Spleen (tissue), 13 donors: ENCODE measurements at places on chromosomes 5 and 9. TPM values are rescaled to one million over a fixed set of nuclear protein-coding genes. Genes with fewer than 3 reads are reported as not detected.

- DNase-seq = no peak
Observed at GRCh38 chr5:84419742-84420141, 35.1 kb upstream of the EDIL3 start.

FCN2 gene
- not detected for total RNA-seq

C9orf152 gene
- total RNA-seq = not detected

DNA sequence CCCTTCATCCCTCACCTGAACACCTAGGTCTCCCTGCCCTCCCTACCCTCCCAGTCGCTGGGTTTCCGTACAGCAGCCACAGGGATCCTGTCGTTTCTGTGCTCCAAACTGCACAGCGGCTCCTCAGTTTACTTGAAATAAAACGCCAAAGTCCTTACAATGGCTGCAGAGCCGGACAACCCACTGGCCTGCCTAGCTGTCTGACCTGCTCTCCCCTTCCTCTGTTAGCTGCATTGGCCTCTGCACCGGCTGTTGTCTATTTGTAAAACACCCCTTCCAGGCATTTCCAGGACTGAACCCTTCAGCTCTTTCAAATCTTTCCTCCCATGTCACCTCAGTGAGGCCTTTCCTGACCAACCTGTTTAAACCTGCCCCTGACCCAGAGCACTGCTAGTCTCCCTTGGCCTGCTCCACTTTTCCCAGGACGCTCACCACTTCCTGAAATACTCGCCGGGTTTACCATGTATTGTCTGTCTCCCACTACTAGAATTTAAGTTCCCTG lies 9.1 kb upstream of the MGAT1 start:
- no peak for DNase-seq

SHC3 gene
- 0.09 TPM for total RNA-seq

DNA sequence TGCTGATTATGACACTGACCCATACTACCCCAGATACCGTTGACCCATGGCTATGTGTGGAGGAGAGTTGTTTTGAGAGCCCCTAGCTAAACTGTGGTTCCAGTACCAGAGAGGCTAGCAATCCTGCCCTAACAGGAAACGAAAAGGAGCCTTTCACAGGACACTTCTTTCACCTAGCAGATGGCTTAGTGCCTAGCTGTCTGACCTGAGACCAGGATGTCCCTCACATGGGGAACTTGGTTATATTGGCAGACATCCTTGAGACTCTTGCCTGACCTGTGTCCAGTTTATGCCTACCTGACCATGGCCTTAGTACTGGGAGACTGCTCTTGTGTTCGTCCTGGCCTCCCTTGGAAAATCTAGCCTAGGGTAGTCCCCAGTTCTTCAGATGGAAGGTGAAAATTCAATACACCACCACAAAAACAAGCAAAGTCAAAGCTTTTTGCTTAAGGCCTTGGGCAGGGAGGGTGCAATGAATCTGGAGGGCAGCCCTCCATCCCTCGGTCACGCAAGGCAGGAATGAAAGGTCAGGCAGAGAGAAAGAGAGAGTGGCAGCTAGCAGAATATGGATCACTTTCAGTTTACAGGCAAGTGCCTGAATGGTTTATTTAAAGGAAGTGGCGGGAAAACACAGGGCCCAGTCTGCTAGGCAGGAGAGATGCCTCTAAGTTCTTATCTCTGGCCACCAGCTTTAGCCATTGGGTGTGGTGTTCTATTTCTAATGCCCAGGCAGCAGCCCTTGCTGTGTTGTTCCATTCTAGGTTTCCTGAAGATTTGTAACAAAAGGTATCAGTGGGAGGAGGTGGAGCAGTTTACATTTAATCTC lies 16.4 kb upstream of the ZNF474 start:
- no peak for DNase-seq

DNA sequence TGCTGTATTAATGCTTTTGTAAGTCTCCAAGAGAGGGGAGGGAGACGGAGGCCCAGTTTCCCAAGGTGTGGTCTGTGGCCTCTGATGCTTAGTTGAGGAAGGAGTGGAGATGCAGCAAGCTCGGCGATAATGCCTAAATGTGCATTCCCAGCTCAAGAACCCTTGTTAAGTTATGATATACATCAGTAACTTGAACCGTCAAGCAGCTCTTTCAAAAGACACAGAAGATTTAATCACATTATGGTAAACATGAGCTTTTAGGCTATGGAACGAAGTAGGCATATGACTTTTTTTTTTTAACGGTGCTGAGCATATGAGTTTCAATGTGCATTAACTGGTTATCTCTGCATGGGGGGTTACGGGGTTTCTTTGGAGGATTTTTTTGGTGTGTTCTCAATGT lies 22.3 kb upstream of the GLE1 start:
- DNase-seq = peak; percentile 9

GRCh38 chr9:97372580-97372979 lies 39.3 kb upstream of the TDRD7 start:
- DNase-seq = no peak

SPINK5 gene
- 0.32 TPM for total RNA-seq

DNA sequence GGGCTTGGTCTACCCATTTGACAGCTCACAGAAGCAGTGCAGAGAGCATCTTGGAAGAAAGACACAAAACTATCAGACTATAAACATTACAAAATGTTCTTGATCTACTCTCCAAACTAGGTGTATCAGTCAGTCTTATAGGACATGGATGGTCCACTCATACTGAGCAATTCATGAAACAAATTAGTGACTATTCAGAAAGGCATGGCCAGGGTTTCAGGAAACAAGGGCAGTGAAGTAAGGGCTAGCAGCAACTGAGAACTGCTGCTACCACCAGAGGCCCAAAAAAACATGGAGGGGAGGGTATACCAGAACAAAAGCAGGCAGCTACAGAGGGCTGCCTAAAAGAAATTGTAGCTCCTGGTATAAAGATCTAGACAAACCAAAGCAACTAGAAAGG lies 287.0 kb downstream of the PIK3R1 start:
- no peak for DNase-seq

DNA sequence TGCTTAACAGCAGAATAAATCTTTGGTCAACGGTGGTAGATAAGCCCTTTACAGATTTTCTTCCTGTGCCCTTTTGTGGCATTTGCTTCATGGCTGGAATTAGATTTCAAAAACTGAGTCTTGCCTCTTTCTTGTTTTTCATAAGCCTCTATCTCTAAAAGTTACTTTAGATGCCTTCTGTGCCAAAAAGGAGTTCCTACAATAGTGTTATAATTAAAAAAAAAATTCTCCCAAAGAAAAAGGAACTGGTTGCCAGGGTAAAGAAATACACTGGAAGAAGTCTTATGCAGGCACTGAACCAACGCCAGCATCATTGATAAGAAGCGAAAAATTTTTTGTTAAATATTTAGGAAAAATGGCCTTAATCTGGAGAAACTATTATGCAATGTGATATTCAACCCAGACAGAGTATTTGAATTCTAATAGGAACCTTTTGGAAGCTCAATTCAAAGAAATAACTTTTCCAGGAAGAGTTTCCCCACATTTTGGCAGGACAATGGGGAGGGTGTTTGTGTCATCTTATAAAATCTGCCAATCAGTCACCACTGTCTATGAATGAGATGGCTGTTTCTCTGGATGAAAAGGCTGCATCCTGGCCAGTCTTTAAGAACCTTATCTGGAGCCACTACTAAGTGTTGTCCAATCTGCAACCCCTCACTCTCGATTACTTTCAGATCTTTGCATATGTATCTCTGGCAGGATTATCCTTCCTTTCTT lies 608.1 kb downstream of the PDE4D start:
- DNase-seq = no peak

DNA sequence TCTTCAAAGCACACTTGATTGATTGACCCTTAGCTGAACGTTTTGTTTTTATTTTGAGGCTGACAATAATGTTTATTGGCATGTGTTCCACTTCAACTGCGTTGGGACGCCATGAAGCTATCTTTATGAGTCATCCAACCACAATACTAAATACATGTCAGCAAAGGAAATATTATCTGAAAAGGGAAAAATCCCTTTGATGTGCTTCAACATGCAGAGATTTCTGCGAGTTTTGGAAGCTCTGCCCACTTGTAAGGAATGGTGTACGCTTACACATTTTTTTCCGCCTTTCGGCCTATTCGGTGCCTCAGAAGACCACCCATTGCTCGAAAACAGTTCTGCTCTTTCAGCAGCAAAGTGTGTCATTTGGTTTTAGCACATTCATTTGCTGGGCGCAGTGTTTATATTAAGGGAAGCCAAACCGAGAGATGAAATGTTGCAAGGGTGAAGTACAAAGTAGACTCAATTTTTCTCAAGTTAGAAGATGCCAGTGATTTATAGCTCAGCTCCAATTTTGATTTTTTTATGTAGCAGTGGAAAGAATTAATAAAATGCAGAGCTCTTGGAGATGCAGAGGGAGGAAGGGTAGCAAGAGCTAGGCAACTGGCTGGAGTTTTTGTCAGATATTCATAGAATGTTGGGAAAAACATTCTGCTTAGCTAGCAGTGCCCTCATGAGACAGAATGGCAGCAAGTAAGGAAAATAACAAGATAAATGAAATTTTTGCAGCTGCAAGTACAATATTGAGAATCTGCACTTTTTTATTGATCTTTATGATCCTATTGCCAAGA lies 68.9 kb downstream of the PRDM6 start:
- DNase-seq = no peak

- DNase-seq = no peak
Observed at GRCh38 chr5:116289276-116289675, 204.5 kb downstream of the COMMD10 start.

PCDH1 gene
- total RNA-seq = 5.2 TPM

GRCh38 chr5:135379046-135379654 lies 19.9 kb downstream of the MACROH2A1 start:
- DNase-seq = no peak

DNA sequence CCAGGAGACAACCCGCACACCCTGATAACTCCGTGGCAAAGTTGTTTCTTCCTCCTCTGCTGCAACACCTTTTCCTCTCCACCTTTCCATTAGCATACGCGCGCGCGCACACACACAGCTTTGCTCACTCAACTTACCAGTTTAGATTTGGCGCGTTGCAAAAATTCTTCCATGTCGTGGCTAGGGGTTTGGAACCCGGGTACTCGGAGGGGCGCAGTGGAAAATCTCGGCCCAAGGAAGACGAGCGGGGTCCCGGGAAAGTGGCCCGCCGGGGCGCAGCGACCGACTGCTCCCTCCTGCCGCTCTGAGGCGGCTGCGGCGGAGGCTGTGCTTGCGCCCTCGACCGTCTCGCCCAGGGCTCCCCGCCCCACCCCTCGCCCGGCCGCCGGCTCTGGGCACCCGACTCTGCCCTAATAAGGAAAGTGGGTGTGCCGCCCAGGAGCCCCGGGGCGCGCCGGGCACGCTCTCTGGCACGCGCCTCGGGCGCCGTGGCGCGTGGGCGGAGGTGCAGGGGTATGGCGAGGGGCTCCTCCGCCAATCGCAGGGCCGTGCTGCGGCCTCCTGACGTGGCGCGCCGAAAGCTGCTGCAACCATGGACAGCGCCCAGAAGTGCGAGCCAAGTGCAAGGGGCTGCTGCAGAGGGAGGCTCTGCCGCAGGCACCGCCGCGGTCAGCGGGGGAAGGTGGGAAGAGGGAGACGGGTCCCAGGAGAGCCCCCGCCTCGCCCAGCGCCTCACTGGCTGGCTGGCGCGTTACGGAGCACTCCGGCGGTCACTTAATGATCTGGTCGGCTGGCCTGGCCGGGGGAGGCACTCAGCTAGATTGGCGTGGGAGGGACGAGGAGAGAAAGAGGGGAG lies at the start of gene PRUNE2:
Gene PRUNE2, minus strand, starts transcription at position 324 of the 856 bp plus-strand sequence. Its CDS starts 151 bp downstream, at position 173.
- no peak for DNase-seq

- no peak for DNase-seq
Observed at GRCh38 chr9:5122116-5122515, 63.3 kb downstream of the INSL6 start.

DNA sequence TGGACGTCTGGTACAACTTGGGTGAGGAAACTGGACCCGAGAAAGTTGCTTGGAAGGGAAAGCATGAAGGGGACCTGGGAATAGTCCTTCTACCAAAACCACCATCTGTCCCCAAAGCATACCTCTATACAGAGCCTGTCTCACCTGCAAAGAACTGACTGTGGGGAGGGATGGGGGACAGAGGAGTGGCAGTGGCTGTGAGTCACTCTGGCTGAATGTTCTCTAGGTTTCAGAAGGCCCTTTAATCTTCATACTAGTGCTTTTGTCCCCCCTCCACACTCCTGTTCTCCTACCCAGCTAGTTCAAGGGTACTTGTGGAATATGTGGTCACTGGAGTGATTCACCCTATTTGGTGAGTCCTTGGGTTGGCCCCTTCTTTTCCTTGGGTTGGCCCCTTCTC lies 109.3 kb upstream of the RUSC2 start:
- no peak for DNase-seq

PHF24 gene
- total RNA-seq = 1.1 TPM

PAEP gene
- total RNA-seq = not detected

FGFR4 gene
- total RNA-seq = 41.6 TPM

CDH12 gene
- not detected for total RNA-seq

- DNase-seq = no peak
Observed at GRCh38 chr9:71331603-71332002, 210.2 kb upstream of the TRPM3 start.

NUP214 gene
- 153 TPM for total RNA-seq

GRCh38 chr5:173238312-173239232 lies 3.6 kb upstream of the NKX2-5 start:
- DNase-seq = no peak

DNA sequence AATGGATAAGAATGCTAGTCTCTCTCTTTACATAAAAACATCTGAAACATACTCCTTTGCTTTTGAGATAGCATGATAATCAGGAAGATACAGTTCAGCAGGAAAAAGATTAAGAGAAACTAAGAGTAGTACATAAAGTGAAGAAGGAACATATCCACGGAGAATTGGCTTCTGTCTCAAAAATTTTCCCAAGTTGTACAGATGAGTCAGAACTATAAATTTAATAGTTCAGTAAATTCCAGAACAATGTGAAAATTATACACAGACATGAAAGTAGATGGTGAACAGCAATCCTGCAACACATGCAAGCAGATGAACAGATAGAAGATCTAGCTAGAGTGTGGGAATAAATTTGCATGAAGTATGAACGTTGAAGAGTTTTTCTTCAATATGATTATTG lies 691.4 kb upstream of the RIOK2 start:
- DNase-seq = no peak

GRCh38 chr5:16454686-16455085 lies 10.9 kb downstream of the ZNF622 start:
- no peak for DNase-seq

- DNase-seq = no peak
Observed at GRCh38 chr5:138676556-138677193, 76.5 kb upstream of the CTNNA1 start.

DNA sequence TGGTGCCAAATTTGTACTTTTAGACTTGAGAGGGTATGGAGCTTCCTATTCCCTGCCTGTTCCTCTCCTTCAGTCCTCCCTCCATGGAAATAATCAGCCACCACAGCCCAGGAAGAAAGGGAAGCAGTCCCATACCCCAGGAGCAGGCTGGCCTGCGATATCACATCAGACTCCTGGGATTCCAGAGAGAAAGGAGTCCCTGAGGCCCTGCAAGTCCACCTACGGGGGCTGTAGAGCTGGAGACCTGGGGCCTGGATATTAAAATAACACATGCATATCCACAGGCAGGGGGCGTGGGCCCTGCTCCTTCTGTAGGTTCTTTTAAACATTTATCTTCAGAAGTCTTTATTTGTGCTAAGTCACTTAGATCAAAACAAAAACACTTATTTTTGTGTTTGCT lies 117.2 kb downstream of the TMEM174 start:
- DNase-seq = no peak

ADRB2 gene
- 8.7 TPM for total RNA-seq

- no peak for DNase-seq
Observed at GRCh38 chr5:156888520-156888919, 38.4 kb downstream of the PPP1R2B start.

- no peak for DNase-seq
Observed at GRCh38 chr5:119614838-119615237, 14.5 kb upstream of the FAM170A start.
